ENCODE measurements at places on chromosomes 1 and 21.

DNA sequence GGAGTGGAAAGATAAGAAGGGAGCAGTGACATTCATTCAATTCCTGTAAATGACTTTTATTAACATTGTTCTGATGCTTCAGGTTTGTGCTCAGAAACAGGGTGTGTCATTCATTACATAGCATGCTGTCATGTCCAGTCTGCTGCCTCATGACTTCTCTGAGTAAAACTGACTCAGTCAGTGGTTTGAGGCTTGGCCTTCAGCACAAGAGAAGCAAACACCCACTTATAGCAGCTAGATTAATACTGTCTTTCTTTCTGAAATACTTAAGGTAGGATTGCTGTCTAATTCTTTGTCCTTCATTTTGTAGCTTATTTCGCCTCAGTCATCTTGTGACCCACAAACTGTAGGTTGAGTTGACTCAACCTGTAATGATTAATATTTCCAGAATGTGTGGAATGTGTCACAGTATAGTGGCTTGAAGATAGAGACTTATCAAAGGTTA lies 32.9 kb downstream of the RASAL2 start:
- peak; percentile 87 for DNase-seq

DNA sequence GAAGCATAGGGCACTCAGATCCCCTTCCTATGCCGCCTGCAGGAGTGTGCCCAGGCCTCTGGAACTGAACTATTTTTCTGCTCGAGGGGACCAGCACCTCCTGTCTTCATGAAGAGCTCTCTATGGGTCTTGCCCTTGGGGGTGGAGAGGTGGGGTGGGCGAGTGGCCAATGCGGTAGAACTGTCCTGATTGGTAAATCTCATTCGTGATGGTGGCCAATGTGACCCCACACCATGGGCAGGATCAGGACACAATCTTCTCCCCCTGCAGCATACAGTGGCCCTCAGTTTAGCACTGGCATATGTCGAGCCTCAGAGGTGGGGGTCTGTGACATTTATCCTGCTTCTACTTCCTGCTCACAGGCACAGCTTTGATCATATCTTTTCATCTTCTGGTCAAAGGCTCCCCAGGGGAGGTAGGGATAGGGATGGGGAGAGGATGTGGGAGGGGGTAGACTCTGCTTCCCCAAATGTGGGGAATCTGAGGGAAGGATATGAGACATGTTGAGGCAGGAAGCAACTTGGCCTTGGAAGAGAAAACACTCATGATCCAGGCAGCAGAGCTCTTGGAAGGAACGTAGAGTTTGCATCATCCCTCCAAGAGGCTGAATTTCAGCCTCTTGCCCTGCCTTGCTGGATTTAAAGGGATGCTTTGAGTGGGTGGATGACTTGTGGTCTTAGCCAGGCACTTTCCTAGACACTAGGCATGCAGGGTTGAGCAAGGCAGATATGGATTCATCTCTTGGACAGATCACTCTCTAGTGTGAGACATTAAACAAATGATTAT lies 81.8 kb downstream of the LAMC2 start:
- peak; percentile 94 for DNase-seq

- DNase-seq = no peak
Measured at GRCh38 chr1:56258371-56258770, 321.0 kb downstream of the PLPP3 start.

GRCh38 chr1:200118779-200119505 lies 91.4 kb downstream of the NR5A2 start:
- DNase-seq = no peak
